ENCODE measurements at places on chromosomes 2 and 18. TPM values are rescaled to one million over a fixed set of nuclear protein-coding genes. Genes with fewer than 3 reads are reported as not detected.
A peak's percentile ranks its signal among the peaks of the same experiment; 100 is the strongest.

DNA sequence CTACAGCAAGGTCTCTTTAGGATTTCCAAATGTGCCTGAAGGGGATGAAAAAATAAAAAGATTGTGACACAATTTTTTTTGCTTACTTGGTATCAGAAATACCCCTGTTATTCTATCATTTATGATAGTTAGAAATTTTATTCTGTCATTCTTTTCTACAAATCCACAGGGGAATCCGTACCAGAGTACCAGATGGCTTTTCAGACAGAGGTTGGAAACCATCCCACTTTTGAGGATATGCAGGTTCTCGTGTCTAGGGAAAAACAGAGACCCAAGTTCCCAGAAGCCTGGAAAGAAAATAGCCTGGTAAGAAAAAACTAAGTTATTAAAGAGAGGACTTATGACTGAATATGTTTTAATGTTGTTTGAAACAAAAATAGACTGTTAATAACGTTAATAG is 92.6 kb upstream of the FAM117B start:
- no peak for DNase-seq

DNA sequence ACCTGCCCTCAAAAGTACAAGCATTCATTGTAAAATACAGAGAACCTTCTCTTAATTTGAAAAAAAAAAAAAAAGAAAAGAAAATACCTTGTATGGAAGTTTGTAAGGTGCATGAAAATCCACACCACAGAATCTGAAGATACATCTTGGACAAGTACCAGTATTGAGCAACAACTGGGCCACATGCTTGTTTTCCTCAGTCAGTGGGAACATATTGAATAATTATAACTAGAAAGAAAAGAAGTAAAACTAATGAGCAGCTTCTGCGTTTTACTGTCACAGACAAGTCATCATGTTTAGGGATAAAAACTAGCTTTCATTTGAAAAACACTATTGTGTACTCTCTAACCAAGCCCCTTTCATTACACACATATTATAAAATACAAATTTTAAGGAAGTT is 5.8 kb upstream of the PEX13 start:
- DNase-seq, result no peak

- peak; percentile 72 for DNase-seq
Observed at GRCh38 chr2:95179451-95179850, 13.8 kb downstream of the ZNF2 start.

DNA sequence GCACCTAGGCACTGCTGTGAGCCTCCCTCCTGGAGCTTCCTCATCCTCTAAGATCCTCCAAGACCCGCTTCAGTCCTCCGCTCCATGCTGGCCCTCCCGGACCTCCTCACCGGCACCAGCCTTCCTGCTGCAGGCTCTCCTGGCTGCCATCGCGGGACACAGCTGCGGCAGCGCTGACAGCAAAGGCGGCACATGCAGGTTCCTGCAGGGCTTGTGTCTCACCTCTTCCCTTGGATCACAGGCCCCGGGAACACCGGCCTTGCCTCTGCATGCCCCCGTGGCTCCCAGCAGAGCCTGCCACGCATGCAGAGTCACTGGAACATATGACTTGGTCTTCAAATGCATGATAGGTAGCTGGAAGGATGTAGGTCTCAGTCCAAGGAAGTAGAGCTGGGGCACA is 67.2 kb downstream of the PTGR3 start:
- DNase-seq, result no peak

DNA sequence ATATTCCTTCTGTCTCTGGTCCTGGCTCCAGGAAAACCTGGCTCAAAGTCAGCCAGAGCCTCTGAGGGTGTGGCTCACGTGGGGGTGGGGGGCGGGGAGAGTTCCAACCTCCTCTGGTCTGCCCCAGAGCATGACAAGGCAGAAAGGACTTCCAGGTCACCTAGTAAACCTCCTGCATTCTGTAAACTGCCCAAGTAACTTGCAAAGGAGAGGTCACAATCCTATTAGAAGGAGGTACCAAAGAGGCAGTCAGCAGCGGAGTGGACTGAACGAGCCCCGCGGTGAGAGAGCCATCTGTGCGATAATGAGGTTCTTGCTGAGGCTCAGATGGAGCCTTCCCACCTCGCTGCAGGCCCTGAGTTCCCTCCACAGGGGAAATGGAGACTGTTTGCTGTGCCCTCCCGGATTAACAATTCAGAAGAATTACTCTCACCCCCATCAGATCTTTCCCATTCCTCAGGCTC is 58.9 kb upstream of the GATA6 start:
- DNase-seq, result no peak

DNA sequence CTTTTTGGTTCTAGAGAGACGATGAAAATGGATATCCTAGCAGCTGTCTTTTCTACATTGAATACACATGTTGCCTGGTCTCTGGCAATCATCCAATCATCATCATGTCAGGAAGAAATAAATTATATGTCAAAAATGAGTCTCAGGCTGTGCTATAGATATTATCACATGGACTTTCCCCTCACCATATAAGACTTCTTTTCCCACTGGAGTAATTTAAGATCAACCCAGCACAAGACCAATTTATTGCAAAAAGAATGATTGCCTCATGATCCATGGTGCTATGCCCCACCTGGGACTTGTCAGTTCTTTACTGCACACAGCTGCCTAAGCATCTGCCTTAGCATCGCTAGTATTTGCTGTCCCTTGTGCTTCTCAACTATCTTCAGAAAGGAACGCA is 783.7 kb upstream of the TMEFF2 start:
- DNase-seq, result no peak

DNA sequence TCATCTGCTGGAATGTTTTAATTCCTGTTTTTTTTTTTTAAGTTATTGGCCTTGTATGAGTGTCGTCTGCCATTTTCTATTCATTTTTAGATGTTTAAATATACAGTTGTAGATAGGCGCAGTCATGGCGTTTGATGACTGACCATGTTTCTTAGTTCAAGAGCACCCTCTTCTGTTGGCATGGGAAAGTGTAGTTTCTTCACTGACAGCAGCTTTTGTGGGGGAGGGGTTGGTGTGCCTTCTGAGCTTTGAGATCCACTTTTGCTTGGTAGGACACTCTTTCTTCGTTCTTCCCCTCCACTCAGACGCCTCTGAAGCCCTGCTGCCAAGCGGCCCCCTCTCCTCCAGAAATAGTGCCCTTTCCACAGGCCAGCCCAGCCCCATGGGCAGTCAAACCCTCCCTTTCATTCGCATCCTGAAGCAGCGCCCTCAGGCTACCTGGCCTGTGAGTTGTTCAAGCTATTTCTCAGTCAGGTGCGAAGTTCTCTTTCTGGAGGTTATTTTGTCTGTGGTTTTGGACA is 492.0 kb downstream of the TNS1 start:
- DNase-seq, result peak; percentile 36

DNA sequence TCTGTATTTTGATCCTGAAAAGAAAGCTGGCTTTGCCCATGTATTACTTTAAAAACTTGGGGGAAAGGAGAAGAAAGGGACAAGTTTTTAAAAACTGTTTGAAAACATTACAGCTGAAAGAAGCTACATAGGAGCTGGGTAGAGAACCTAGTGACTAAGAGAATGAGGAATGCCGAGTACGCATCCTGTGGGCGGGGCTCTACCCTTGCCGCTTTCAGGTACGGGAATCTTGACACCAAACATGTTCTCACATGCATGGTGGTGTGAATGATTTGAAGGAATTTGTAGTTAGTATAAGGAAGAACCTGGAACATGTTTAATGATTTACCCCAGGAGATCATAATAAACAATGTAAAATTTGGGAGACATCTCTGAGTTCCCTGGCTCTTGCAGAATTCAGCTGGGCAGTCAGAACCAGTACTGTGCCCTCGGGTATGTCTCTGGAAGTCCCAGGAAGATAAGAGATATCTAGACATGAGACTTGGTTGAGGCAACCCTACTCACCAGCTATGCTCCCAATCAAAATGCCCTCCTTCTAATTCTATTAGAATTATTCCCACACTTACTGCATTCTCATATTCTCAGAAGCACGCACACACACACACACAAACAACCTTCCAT is 16.5 kb upstream of the TGFA start:
- no peak for DNase-seq

GRCh38 chr2:144128130-144128746 is 391.7 kb downstream of the ZEB2 start:
- DNase-seq, result no peak

DNA sequence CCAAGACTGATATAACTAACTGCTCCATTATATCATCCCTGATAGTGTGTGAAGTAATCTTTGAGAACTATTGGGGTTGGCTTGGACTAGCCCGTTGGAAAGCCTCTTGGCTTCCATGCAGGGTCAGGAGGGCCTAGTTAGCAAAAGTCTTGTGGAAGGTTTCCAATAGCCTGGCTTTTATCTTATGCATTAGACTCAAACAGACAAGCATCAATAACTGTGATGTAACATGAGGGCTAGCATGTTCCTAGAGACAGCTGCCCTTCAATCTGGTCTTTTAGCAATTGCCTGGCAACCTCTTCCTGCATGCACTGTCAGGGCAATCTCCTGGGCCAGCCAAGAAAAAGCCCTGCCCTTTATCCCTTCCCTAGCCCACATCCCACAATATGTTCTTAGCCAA is 18.2 kb downstream of the SLC8A1 start:
- DNase-seq, result no peak

GRCh38 chr2:86229221-86229620 is 30.0 kb downstream of the MRPL35 start:
- no peak for DNase-seq

DNA sequence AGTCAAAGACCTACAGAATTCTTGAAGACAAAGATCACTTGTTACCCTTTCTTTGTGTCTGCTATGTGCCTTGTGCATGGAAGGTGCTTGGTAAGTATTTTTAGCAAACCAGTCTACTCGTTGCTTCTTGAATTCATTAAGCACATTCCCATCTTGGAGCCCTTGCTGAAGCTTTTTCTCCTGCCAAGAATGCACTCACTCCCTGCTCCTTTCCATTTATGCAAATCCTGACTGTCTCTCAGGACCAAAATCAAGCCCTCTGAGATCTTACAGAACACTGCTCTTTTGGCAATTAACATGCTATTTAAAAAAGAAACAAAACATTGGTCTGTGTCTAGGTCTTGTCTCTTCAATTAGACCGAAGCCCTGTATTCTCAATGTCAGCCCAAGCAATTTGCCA is 75.8 kb downstream of the CLHC1 start:
- DNase-seq, result no peak

DNA sequence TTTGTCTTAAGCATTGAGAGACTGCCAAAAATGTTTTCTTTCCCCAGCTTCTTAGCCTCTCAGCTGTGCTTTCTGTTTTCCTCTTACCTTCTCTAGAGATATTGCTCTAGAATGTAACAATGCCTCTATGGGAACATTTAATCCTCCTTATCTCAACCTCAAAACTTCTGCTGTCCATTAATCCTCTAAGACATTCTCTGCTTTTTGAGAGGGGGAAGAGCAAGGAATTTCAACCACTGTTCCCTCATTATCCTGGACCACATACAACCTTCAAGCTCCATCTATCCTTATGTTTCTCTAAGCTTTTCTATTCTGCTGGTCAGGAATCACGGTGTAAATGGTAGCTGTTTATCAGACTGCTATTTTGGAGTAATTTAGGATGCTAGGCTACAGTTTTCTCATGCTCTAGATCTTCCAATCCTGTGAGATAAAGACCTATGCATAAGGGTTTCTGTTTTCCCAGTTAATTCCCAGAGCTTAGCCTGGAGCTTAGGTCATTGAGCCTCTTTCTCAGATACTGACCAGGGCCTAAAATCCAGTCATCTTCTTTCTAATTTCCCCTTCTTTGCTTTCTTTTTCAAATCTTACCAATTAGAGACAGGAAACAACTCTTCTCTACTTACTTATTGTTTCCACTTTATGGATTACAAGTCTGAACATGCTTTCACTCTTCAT is 282.0 kb downstream of the CALCRL start:
- no peak for DNase-seq

DNA sequence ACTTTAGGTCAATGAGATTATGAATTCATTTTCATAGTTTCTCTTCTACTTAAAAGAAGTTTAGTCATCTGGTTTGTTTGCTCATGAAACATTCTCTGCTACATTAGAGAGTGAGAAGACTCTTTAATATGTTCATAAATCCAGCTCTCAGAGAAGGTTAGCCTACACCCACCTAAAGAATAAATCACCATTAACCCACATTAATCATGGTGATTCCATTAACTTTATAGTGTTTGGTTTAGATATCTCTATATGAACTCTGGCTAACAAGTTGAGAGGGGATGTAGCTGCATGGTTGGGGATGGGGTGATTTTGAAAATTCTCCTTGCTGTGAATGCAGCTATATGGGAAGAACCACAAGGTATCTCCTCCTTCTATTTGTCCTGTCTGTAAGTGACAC is 10.7 kb downstream of the TFPI start:
- DNase-seq, result no peak

- no peak for DNase-seq
Observed at GRCh38 chr2:76446872-76447271, 736.2 kb upstream of the GCFC2 start.

GRCh38 chr2:178291703-178292102 is 97.4 kb downstream of the OSBPL6 start:
- no peak for DNase-seq

GRCh38 chr2:197097578-197098366 is 171.3 kb upstream of the PGAP1 start:
- DNase-seq, result peak; percentile 71

- DNase-seq, result no peak
Observed at GRCh38 chr2:112181571-112182290, 43.5 kb downstream of the FBLN7 start.

- no peak for DNase-seq
Observed at GRCh38 chr2:222127660-222128059, 171.1 kb downstream of the PAX3 start.

DNA sequence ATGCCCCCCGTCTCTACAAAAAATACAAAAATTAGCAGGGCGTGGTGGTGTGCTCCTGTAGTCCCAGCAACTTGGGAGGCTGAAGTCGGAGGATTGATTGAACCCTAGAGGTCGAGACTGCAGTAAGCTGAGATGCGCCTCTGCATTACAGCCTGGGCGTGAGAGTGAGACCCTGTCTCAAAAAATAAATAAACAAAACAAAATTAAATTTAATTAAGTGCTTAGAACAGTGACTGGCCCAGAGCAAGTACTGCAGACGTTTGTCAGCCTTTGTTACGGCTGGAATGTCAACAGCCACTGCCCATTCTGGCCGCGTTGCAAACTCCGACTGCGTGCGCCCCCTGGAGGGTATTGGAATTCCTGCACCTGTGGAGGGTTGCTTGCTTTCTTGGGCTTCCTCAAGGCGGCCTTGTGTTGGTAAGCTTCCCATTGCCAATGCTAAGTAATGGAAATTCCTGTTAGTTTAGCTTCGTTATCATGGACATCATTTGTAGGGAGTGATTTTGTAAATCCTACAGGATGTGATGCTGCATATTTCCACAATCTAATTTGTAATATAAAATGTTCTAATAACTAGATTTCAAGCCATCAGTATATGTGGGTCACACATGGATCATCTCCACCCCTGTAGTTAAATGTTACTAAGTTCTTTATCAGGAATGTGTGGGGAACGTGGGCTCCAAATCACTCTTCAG is 15.9 kb upstream of the ATP6V1B1 start:
- peak; percentile 82 for DNase-seq

The PTPRN gene
- total RNA-seq, result not detected

The LMAN2L gene
- 25.5 TPM for total RNA-seq

The MCFD2 gene
- 65.6 TPM for total RNA-seq

The IL1RN gene
- total RNA-seq, result 0.57 TPM

The MYO5B gene
- total RNA-seq, result 1.1 TPM

The MPP4 gene
- total RNA-seq, result not detected

The MTIF2 gene
- total RNA-seq, result 52.2 TPM

The IL36B gene
- not detected for total RNA-seq

The UNC80 gene
- total RNA-seq, result not detected

The TCF23 gene
- total RNA-seq, result 0.10 TPM

Measured in left ventricle myocardium superior (tissue), 1 donor.